Right cardiac atrium (tissue), 5 donors: ENCODE measurements at places on chromosomes 12 and 14.

DNA sequence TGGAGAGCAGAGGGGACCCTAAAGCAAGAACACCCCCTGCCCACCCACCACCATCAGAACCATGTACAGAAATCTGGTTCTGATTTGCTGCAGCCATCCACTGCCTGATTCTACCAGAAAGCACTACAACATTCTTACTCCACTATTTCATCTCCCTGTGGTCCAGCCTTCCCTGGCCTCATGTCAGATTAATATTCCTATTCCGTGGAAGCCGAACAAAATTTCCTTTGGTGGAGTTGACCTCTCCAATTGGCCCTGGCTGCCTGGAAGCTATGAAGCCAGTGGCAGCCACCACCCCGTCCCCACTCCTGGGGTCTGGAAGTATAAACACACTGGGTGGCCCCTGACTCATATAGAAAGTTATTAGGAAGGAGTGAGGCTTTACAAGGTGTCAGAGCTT lies 60.2 kb downstream of the ANO2 start:
- no peak for DNase-seq

DNA sequence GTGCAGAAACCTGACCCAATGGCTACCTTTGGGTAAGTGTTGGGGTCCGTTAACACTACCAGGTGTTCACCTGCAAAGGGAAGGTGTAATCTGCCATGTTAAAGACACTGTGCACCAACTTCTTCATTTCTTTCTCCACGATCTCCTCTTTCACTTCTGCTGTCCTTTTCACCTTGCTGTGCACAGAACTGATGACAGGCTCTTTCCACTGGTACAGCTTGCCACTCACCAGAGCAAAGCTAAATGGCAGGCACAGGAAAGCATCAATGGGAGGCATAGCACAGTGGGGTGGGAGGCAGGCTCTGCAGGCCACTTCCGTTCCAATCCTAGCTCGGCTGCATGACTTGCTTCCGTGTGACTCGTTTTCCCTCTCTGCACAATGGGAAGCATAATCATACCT lies 2.6 kb upstream of the C12orf76 start:
- no peak for DNase-seq

- no peak for DNase-seq
Measured at GRCh38 chr14:75003250-75004027, 718 bp downstream of the EIF2B2 start.

DNA sequence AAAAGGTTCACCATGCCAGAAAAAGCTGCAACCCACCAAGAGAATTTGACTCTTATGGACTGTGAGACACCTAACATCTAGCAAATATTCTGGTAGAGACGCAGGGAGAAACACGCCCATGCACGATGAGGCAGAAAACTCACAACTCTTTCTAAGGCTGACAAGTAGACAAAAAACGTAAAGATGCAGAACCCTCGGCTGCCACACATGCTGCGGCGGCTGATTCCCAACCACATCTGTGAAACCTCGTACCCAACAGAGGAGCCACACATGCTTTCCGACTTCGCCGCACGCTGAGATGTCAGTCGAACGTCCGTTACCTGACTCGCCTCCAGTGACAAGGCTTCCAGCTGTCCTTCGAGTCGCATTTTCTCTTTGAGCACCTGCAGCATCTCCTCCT lies 21.8 kb downstream of the GOLGA3 start:
- DNase-seq: no peak

- DNase-seq: no peak
Measured at GRCh38 chr14:92258934-92259333, 64.0 kb upstream of the SLC24A4 start.

DNA sequence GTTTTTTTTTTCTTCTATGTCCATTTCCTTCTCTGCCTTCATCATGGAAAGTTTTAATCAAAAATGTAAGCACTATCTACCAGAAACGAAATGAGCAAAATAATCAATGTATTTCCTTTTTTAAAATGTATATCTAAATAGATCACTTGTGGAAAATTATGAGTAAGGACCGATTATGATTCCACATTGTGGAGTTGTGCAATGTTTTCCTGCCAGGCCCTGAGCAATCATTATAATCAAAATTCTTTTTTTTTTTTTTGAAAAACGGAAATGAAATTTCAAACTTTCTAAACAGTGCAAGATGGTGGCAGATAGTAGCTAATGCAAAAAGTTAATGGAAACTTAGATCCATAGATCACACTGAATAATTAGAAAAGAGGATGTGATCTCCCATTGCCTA lies 1074.6 kb upstream of the TMEM132C start:
- DNase-seq: no peak

- DNase-seq: peak; percentile 37
Measured at GRCh38 chr14:93005135-93005813, 82.3 kb downstream of the CHGA start.

GRCh38 chr12:44287545-44287944 lies 451.7 kb downstream of the TMEM117 start:
- no peak for DNase-seq

DNA sequence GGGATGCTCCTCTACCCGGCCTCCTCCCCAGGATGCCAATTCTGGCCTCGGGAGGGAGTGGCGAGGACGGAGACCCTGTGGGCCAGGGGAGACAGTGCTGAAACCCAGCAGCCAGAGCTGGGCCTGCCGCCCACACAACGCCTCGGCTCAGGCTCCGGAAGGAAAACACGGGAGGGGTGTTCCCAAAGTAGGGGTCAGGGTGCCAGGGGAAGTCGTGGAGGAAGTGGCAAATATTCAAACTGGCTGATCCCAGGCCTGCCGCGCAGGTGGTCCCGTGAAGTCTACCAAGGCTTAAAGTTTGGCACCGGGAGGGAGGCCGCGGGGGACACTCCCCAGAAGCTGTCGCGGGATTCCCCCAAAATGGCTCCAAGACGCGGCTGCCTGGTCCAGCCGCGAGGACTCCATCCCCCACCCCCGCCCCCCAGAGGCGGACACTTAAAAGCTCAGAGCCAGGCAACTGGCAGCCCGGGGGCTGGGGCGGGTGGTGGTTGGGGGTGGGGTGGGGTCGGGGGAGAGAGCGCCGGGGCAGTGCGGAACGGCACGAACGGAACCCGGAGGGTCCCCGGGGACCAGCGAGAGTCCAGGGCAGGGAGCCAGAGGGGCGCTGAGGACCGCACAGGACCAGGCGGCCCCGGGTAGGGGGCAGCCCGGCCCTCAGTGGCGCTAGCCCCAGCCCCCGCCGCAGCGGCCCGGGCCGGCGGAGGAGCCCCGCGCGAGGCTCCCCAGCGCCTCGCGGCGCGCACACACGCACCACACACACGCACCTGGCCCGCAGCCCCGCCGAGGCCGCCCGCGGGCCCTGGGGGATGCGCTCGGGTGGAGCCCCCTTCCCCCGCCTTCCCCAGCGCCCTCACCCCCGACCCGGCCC lies 20.0 kb downstream of the BEGAIN start:
- peak; percentile 77 for DNase-seq

DNA sequence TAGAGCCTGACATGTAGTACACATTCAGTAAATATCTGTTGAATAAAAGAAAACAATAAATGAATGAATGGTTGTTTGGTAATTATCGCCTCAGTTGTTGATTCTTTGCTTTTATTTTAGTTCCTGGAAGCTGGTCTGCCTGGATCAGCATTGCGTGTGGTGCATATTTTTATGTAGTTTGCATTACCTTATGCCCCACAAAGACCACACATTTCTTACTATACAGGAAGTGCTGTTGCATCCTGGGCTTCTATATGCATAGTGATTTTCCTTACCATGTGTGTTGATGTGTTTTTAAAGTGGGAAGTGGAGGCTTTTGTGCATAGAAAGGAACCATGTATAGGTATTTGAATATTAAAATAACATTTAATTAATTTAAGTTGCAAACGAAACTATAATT lies 43.6 kb downstream of the DYRK2 start:
- no peak for DNase-seq

DNA sequence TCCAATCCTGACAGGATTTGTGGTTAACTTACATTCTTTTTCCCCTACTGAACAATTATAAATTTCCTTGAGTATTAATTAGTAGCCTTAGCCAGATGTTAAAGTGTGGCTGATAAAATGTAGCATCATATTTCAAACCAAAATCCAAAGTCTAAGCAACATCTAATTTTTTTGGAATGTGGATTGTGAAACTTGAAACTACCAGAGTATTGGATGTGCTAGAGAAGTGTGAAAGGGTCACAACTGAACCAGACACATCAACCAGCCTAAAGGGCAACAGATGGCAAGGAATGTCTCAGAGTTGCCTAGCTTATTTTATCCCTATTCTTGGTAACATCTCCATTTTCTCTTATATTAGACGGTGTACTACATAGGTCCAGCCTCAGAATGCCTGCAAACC lies 153.1 kb upstream of the DCN start:
- no peak for DNase-seq

DNA sequence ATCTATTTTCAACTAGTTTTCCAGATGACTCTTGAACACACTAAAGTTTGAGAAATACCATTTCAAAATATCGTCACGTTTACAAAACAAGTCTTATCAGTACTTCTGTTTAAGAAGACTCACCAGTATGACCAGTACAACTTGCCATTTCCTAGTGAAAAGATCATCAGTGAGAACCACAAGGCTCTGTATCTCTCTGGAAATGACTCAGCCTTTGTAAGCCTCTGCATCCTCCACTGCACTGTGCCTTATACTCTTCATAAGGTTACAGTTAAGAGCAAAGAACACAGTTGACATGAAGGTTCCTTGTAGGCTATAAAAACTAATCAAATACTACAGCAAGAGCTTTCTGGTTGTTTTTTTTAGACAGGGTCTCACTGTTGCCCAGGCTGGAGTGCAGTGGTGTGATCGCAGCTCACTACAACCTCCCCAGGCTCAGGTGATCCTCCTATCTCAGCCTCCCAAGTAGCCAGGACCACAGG lies 5.7 kb upstream of the VTI1B start:
- DNase-seq: no peak

- DNase-seq: no peak
Measured at GRCh38 chr14:94448071-94448808, 4.4 kb downstream of the SERPINA11 start.

GRCh38 chr12:118402251-118402650 lies 25.9 kb downstream of the SUDS3 start:
- DNase-seq: no peak

GRCh38 chr12:65779091-65779642 lies 45.1 kb upstream of the HMGA2 start:
- no peak for DNase-seq

DNA sequence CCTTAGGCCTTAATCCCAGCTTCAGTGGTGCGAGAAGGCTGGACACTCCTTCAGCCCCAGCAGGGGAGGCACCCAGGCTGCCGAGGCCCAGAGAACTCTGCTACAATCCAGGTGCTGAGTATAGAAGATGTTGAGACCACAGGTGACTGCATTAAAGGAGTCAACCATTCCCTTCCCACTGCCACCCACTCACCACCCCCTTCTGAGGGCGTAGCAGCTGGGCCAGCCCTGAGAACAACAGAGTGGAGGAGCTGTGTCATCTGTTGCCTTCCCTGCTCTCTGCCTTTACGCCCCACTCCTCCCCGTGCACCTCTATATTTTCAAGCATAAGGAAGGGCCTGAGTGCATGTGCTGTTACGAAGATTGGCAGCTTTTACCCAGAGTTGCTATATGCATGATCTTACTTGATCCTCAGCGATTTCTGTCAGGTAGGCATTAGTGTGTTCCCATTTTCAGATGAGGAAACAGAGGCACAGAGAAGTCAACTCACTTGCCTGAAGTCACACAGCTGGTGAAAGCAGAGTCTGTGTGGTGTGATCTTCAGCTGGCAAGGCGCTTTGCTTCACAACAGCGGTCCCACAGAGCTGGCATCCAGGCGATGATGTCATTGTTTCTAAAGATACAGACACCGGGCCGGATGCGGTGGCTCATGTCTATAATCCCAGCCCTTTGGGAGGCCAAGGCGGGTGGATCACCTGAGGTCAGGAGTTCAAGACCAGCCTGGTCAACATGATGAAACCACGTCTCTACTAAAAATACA lies 46.7 kb downstream of the RIN3 start:
- no peak for DNase-seq

DNA sequence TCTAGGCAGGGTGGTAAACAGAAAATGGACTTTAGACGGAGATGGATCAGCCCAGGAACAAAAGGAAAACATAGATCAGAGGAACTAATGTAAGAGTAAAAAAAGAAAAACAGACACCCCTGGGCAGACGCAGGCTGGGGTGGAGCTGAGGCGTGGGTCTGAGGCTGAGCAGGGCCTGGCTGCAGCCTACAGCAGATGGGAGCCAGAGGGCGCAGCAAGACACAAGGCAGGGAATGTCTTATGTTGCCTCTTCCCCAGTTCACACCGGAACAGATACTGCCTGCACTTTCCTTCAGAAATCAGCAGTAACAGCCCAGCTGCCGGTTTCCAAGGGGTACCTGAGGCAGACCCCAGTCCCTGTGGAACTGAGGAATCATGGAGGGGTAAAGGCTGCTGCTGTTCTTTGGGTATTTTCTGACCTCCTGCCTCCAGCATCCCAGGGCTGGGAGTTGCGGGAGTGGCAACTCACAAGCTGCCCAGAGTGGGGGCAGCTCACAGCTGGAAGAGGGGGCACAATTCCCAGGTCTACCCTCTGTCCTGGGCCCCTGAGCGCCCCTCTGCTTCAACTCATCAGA lies 9.8 kb downstream of the ZNF605 start:
- no peak for DNase-seq

DNA sequence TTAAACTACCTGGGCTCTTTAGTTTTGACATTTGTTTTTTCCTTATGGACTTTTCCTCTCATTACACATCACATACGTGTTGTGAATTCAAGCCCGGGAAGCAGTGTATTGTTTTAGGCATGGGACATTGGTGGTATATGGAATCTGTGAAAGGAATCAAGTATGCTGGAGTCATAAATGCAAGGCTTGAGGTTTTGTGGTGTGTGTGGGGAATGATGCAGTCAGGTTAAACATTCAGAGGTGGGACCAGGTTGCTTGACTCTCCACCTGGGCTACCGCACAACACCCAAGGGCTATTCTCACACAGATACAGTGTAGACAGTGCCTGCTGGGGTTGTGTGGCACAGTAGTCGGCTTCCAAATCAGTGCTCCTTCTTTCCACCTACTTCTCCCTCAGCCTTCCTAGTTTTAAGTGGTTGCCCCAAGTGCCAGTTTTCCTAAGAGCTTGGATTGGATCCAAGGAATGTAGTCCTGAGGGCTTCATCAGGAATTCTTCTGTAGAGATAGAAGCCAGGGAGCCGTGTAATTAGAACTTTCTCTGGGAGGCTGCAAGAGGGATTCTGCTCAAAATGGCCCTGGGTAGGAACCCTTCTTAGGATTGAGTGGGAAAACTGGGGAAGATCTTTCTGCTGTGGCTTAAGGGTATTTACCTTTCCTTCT lies 243.7 kb downstream of the C12orf75 start:
- DNase-seq: no peak
